ENCODE measurements at places on chromosomes 2 and 18. TPM values are rescaled to one million over a fixed set of nuclear protein-coding genes. Genes with fewer than 3 reads are reported as not detected.
A peak's percentile ranks its signal among the peaks of the same experiment; 100 is the strongest.

DNA sequence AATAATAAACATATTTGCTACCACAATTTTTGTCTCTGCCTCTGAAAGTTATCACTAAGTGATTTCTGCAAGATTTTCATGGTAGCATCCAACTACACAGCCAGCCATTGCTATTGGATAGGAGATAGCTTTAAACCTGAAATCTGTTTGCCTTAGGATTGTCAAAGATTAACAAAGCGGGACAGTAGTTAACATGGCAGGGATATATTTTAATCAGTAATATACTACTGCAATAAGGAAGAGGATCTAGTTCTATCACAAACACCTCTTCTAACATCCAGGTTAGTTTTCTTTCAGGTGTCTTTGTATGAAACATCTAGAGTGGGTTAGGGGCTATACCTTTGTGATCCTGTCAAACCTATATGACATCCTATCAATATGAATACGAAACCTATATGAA lies 641.3 kb downstream of the DPP10 start:
- no peak for DNase-seq

- DNase-seq, result peak; percentile 36
Measured at GRCh38 chr2:9897331-9897737, 54.1 kb downstream of the TAF1B start.

The CIDEA gene
- not detected for total RNA-seq

DNA sequence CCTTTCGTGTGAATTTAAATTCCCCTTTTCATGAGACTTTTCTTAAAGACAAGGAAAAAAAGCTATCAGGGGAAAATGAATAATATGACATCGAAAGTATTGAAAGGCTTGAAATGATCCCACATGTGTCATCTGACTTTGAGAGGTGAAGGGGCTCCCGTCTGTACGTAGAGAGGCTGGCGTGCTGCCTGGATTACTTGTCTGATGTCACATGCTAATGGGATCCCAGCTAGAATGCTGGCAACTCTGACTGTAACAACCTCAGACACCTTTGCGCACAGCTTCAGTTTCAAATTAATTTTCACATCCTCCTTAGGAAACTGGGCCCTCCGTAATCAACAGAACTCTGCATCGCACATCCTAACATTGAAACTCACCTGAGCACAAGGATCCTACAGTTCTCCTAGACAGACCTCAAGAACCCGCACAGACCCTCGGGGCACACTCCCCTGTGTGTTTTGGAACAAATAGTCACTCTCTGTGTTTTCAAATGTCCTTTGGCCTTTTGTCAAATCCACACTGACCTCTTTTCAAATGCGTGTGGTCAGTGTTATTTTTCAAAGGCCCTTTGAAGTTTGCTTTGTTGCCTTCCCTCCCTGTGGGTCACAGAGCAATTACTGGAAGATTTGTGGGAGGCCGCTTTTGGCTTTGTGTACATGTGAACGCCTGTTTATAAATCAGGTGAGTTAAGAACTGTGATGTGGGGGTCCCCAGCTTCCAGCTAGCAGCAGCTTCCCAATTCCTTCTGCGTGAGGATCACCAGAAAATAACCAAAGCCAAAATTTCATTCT lies 65.9 kb downstream of the IL1R2 start:
- DNase-seq, result no peak

The HOXD1 gene
- total RNA-seq, result 0.18 TPM

The NLRC4 gene
- not detected for total RNA-seq

GRCh38 chr2:9488583-9489547 lies 14.5 kb downstream of the IAH1 start:
- DNase-seq, result no peak

The NPAS2 gene
- total RNA-seq, result 72.8 TPM

The ZNF804A gene
- 2.2 TPM for total RNA-seq

The MITD1 gene
- 36.0 TPM for total RNA-seq

The TMEM18 gene
- total RNA-seq, result 49.6 TPM

GRCh38 chr18:9750112-9750511 lies 42.0 kb downstream of the RAB31 start:
- no peak for DNase-seq

GRCh38 chr2:172039011-172039704 lies 39.4 kb downstream of the METAP1D start:
- DNase-seq, result no peak

DNA sequence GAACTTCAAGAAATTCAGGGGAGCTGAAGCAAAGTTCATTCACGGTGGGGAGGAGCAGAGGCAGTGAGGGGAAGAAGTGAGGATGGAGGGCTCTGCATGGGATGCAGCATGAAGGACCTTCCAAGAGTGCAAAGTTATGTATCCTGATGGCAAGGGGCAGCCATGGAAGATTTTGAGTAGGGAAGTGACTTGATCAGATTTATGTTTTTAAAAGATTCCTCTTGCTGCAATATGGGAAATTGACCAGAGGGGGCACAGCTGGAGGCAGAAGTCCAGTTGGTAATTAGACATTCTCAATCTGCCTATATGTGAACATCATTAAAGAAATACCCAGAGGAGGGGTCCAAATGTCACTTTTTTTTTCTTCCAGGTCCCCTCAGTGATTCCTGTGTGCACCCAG lies 21.5 kb upstream of the ANXA4 start:
- no peak for DNase-seq

- DNase-seq, result no peak
Measured at GRCh38 chr18:67778016-67778415, 261.5 kb upstream of the DSEL start.

The SERPINB3 gene
- total RNA-seq, result not detected

All from Panc1 (cell line).